Endodermal cell (in vitro differentiated cells): ENCODE measurements at places on chromosomes 12 and 14. TPM values are rescaled to one million over a fixed set of nuclear protein-coding genes. Genes with fewer than 3 reads are reported as not detected.
A peak's percentile ranks its signal among the peaks of the same experiment; 100 is the strongest.

DNA sequence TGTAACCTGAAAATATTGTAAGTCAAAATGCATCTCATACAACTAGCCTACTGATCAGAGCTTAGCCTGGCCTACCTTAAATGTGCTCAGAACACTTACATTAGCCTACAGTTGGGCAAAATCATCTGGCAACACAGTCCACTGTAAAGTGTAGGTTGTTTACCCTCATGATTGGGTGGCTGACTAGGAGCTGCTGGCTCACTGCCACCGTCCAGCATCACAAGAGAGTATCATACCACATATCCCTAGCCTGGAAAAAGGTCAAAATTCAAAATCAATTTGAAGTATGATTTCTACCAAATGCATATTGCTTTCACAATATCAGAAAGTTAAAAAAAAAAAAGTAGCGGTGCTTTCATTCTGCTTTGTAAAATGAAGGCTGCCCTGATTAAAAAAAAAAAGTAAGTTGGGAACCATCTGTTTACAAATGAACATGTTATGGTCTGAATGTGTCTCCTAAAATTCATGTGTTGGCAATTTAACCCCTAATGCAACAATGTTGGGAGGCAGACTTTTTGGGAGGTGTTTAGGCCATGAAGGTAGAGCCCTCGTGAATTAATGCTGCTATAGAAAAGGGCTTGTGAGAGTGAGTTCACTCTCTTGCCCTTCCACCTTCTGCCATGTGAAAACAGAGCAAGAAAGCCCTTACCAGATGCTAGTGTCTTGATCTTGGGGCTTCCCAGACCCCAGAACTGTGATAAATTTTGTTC lies 211.8 kb downstream of the PPM1H start:
- no peaks in the 10 kb centered on the region for H3K27me3 ChIP-seq
- H3K36me3 ChIP-seq: no peaks in the 10 kb centered on the region
- H3K4me1 ChIP-seq: peaks cover 13% of the 10 kb centered on the region
- H3K27ac ChIP-seq: no peak overlapping the region

DNA sequence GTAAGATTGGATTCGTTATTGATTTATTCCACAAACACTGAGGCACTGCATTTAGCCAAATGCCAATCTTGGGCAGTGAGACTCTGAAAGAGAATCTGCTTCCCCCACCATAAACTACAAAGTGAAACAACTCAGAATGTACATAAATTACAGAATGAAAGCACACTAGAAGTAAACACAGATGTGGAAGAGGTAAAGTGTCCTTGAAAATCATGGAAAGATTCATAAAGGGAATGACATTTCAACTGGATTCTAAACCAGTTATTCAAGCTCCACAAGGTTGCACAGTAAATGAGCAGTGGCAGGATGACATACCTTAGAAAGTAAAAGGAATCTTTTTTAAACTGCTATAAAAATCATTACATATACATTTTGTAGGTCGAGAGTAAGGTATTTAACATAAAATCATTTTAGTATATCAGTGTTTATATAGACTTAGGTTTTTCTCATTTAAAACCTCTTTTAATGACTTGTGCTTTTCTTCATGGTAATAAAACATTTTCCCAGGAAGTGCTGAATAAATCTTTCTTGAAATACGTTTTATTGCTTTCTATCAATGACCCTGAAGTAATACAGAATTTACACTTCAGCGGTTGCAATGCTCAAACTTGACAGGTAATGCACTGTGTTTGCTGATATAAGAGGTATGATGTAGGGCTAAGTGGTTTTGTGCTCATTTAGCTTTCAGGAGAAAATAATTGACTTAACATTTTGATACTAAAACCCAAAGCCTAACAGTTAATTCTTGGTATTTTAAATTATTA lies 270.6 kb downstream of the NAV3 start:
- H3K4me1 ChIP-seq: no peaks in the 10 kb centered on the region
- no peak overlapping the region for H3K4me3 ChIP-seq
- DNase-seq: no peak
- H3K36me3 ChIP-seq: no peaks in the 10 kb centered on the region
- no peak overlapping the region for H3K27ac ChIP-seq

GRCh38 chr14:54050759-54051158 lies 94.1 kb upstream of the BMP4 start:
- DNase-seq: no peak
- H3K27ac ChIP-seq: no peak overlapping the region
- no peaks in the 10 kb centered on the region for H3K4me1 ChIP-seq
- H3K4me3 ChIP-seq: no peak overlapping the region

DNA sequence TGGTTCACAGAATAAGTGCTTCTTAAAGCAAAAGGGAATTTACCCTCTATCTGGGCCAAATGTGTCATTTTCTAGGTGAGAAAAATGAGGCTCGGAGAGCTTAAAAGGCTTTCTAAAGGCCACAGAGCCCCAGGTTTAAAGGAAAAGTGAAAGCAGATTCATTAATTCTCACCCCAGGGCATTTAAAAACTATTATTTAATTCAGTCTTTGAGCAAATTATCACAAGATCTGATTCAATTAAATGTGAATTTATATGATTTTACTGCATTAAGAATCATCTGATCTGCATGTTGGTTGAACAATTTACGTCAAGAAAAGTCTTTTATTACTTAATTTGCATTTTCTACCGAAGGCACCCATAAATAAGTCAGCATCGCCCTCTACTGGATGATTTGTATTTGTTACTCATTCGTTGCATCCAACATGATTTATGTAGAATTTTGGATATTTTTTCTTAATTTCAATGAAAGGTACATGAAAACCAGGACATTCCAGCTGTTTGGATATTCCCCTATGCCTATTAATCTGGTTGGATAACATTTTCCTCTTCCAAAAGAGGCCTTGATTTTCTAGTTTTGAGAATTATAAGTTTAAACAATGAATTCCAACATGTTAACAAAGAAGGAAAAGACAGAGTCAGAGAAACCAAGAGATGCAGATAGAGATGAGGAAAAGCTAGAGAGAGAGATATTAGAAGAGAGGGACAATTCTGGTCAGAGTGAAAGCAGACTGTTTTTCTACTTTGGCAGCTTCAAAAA lies 19.1 kb upstream of the DHRS7 start:
- H3K4me1 ChIP-seq: no peaks in the 10 kb centered on the region
- DNase-seq: no peak
- no peak overlapping the region for H3K27ac ChIP-seq
- H3K27me3 ChIP-seq: no peaks in the 10 kb centered on the region
- H3K4me3 ChIP-seq: no peak overlapping the region

- H3K4me1 ChIP-seq: peaks cover 8% of the 10 kb centered on the region
- DNase-seq: no peak
- H3K4me3 ChIP-seq: no peak overlapping the region
- no peak overlapping the region for H3K27ac ChIP-seq
- peaks cover 10% of the 10 kb centered on the region for H3K27me3 ChIP-seq
Observed at GRCh38 chr12:69840727-69841126, 15.7 kb downstream of the MYRFL start.

- DNase-seq: peak; percentile 63
- H3K36me3 ChIP-seq: no peaks in the 10 kb centered on the region
- no peaks in the 10 kb centered on the region for H3K27me3 ChIP-seq
- H3K4me3 ChIP-seq: no peak overlapping the region
- no peaks in the 10 kb centered on the region for H3K4me1 ChIP-seq
- no peak overlapping the region for H3K27ac ChIP-seq
Observed at GRCh38 chr12:61504396-61505080, 755.7 kb upstream of the USP15 start.

DNA sequence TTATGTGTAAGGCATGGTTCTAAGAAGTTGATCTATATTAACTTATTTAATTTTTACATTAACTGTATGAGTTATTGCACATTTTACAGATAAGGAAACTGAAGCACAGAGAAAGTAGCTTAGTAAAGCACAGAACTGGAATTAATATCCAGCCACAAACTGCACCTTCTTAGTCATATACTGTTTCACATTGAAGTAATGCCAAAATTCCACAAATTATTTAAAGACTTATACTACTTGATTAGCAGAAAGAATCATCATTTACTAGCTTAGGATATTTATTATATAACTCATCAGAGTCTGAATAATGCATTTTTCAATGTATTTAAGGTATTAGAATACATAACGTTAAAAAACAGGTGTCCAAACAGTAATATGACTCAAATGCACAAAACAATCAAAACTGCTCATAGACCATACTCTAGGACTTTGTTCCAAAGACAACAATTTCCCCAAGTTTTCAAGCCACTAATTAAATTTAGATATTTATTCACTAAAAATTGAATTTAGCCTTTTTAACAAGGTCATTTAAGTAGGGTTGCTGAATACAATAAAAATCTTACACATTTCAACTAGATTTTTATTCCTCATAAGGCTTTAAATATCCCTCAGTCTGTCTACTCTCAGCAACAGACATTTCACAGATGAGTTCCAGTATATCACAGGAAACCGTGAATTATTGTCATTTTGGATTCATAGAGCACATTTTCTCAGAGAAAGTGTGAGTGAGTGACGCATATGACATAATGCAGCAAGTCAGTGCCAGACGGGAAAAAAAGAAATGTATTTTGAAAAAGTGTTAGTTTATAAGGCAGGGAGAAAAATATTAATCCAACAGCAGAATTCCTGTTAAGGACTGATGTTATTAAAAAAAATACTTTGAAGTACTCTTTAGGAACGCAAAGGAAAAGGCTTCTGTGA lies 782.5 kb downstream of the TMTC2 start:
- no peak for DNase-seq
- no peaks in the 10 kb centered on the region for H3K36me3 ChIP-seq
- peaks cover 62% of the 10 kb centered on the region for H3K27me3 ChIP-seq
- H3K4me1 ChIP-seq: peaks cover 3% of the 10 kb centered on the region
- no peak overlapping the region for H3K4me3 ChIP-seq

- H3K27ac ChIP-seq: no peak overlapping the region
- no peaks in the 10 kb centered on the region for H3K27me3 ChIP-seq
- H3K4me3 ChIP-seq: no peak overlapping the region
Observed at GRCh38 chr12:8609061-8609570, 3.5 kb downstream of the AICDA start.

GRCh38 chr12:132170637-132171292 lies 26.5 kb downstream of the NOC4L start:
- no peak for DNase-seq
- no peaks in the 10 kb centered on the region for H3K4me1 ChIP-seq
- H3K27me3 ChIP-seq: no peaks in the 10 kb centered on the region
- no peak overlapping the region for H3K27ac ChIP-seq
- H3K36me3 ChIP-seq: no peaks in the 10 kb centered on the region
- H3K4me3 ChIP-seq: no peak overlapping the region

DNA sequence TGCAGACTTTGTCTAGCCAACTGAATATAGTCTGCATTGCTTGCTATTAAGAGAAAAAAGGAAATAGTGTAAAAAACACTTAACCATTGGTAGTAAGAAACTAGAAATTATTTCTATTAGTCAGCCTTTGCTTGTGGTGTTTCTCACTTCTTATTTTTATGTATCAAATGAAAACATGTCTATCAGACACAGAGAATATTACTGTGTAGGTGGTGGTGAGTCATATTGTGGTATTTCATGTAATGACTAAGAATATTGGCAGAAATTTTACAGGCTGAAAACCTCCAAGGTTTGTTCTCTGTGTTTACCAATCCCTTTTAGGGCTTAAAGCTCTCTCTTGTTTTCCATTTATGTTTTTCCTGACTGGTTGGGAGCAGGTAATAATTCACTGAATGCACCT lies 87.2 kb downstream of the DAAM1 start:
- H3K27ac ChIP-seq: no peak overlapping the region
- H3K4me3 ChIP-seq: no peak overlapping the region
- no peaks in the 10 kb centered on the region for H3K4me1 ChIP-seq
- no peaks in the 10 kb centered on the region for H3K27me3 ChIP-seq
- no peak for DNase-seq

- H3K27ac ChIP-seq: no peak overlapping the region
- H3K4me1 ChIP-seq: no peaks in the 10 kb centered on the region
- no peak overlapping the region for H3K4me3 ChIP-seq
- no peaks in the 10 kb centered on the region for H3K36me3 ChIP-seq
- no peak for DNase-seq
Observed at GRCh38 chr12:96514328-96514727, 25.0 kb downstream of the CFAP54 start.

GRCh38 chr12:27143256-27144069 lies 61.1 kb upstream of the C12orf71 start:
- H3K36me3 ChIP-seq: no peaks in the 10 kb centered on the region
- no peaks in the 10 kb centered on the region for H3K27me3 ChIP-seq
- no peak overlapping the region for H3K4me3 ChIP-seq
- no peak overlapping the region for H3K27ac ChIP-seq
- peak; percentile 48 for DNase-seq
- no peaks in the 10 kb centered on the region for H3K4me1 ChIP-seq

- no peaks in the 10 kb centered on the region for H3K27me3 ChIP-seq
- no peaks in the 10 kb centered on the region for H3K4me1 ChIP-seq
- DNase-seq: peak; percentile 70
- H3K27ac ChIP-seq: no peak overlapping the region
- no peak overlapping the region for H3K4me3 ChIP-seq
Observed at GRCh38 chr12:10457760-10458159, 4.6 kb upstream of the KLRC1 start.

GRCh38 chr12:96874211-96874610 lies 32.8 kb upstream of the NEDD1 start:
- H3K4me1 ChIP-seq: peaks cover 4% of the 10 kb centered on the region
- H3K27ac ChIP-seq: no peak overlapping the region
- H3K4me3 ChIP-seq: no peak overlapping the region
- no peaks in the 10 kb centered on the region for H3K27me3 ChIP-seq

- H3K4me3 ChIP-seq: no peak overlapping the region
- no peaks in the 10 kb centered on the region for H3K4me1 ChIP-seq
- no peaks in the 10 kb centered on the region for H3K36me3 ChIP-seq
- no peak for DNase-seq
- H3K27ac ChIP-seq: peak overlapping the region; percentile 24
Observed at GRCh38 chr14:34164162-34164864, 213.4 kb upstream of the EGLN3 start.

GRCh38 chr12:89353823-89354611 lies 1.7 kb upstream of the DUSP6 start:
- peaks cover 16% of the 10 kb centered on the region for H3K36me3 ChIP-seq
- H3K4me1 ChIP-seq: peaks cover 9% of the 10 kb centered on the region
- no peaks in the 10 kb centered on the region for H3K27me3 ChIP-seq
- DNase-seq: peak; percentile 98

GRCh38 chr14:51691176-51691575 lies 39.5 kb downstream of the FRMD6 start:
- H3K27ac ChIP-seq: no peak overlapping the region
- H3K36me3 ChIP-seq: peaks cover 16% of the 10 kb centered on the region
- no peaks in the 10 kb centered on the region for H3K4me1 ChIP-seq
- DNase-seq: no peak
- H3K27me3 ChIP-seq: peaks cover 18% of the 10 kb centered on the region
- H3K4me3 ChIP-seq: no peak overlapping the region

DNA sequence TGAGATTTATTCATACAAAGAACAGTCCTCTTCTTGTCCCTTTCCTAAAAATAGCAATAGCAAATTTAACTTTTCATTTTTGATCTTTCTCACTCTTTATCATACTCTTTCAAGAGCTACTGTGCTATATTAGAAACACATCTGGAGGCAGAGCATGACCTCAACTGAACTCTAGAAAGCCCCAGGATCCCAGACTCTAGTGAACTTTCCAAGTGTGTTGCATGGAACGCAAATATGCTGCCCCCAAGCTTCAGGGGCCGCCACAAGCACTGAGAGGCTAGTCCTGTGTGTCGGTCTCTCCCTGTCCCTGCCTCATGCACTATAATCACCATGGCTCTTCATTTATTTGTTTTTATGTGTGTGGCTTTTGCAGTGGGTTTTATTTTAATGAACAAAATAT lies 38.7 kb upstream of the ZNF641 start:
- no peaks in the 10 kb centered on the region for H3K36me3 ChIP-seq
- H3K4me1 ChIP-seq: no peaks in the 10 kb centered on the region
- no peak for DNase-seq
- no peak overlapping the region for H3K27ac ChIP-seq
- no peak overlapping the region for H3K4me3 ChIP-seq
- peaks cover 22% of the 10 kb centered on the region for H3K27me3 ChIP-seq

Gene ATP23
- 10.4 to 12.6 TPM (median 12.6 TPM) in 3 replicates for total RNA-seq

Gene RDH12
- 0.18 TPM in 1 of 3 replicates, not detected in the others for total RNA-seq

Gene CIROP
- 0.47 to 0.74 TPM (median 0.64 TPM) in 3 replicates for total RNA-seq

Gene POU6F1
- 6.2 to 18.3 TPM (median 16.4 TPM) in 3 replicates for total RNA-seq

Gene PMCH
- not detected in 2 replicates for total RNA-seq

Gene TXNRD1
- 83.4 and 93.2 TPM in 2 replicates for total RNA-seq
